ENCODE measurements at places on chromosomes 7 and 10.

- no peak for DNase-seq
Measured at GRCh38 chr7:132666071-132666773, 90.0 kb upstream of the PLXNA4 start.

DNA sequence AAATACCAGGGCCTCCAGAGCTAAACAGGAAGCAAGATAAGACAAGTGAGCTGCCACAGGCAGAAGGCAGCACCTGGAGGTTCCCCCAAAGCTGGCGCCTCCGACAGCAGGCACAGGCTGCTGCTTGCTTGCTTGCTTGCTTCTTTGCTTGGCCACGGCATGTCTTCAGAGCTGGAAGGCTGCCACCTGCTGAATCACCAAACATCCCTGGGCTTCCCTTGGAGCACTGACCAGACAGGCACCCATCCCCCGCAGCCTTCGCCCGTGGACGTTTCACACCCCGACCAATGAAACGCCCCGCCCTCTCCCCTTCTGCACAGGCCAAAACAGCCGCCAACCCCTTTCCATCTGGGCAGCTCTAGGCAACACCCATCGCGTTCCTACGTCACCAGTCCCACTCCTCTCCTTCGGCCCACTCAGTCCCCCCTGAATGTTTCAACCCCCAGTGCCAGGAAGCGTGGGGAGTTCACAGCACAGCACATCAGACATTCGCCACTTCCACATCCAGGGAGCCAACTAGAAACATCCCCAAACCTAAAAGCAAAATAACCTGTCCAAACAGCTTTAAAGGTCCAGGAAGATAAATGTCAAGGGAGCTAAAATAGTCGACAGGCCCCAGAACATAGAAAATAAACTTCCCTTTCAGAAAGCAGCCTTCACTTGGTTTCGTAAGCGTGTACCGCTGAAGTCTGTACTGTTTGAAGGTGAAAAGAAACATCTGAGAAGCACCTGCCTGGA is 1.6 kb downstream of the SGMS1 start:
- DNase-seq: peak; percentile 80

- DNase-seq: no peak
Measured at GRCh38 chr7:95220328-95220727, 104.0 kb downstream of the PON1 start.

DNA sequence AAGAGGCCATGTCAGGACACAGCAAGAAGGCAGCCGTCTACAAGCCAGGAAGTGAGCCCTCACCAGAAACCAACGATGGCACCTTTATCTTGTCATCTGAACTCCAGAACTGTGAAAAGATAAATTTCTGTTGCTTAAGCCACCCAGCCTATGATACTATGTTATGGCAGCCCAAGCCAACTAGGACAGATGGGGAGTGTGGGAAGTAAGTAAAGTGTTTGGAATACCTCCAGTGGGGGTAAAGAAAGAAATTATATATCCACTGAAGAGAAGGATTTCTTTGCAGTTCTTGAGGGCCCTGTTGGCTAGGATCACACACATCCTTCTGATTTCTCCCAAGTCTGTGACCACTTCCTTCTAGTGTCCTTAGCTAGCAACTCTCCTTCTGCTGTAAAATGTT is 384.4 kb downstream of the TNS3 start:
- no peak for DNase-seq

DNA sequence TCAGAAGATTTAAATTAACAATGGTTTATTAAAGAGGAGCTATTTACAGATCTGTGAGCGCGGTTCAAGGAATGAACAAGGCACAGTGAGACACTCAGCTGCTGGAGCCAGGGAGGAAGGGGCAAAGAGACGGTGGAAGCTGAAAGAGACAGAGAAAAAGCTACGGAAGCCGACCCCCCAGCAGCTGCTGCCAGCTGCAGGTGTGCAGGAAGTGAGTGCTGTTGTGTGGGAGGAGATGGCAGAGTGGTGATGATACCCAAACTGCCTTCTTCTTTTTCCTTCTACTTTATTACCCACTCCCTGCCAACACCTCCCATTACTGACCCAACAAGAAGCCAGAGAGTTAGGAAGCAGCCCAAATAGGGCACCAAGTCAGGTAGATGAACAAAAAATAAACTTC is 41.9 kb upstream of the MBL2 start:
- no peak for DNase-seq

DNA sequence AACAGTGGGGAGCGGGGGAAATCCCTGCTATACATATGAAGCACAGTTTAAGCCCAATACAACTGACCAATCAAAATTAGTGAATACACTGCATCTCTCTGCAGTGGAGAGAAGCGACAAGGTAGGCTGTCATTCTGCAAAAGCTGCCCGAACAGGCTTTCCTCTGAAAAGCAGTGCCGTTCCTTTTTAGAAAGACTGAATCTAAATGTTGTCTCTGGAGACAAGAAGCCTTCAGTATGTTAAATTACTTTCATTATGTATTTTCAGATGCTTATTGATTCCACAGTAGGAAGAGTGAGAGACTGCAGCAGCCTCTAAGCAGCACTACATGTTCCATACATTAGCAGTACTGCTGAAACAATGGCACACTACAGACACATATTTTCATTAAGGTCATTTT is at the start of gene GPR22:
Gene GPR22, plus strand, starts transcription at position 129 of the 400 bp plus-strand sequence. CDS start 4,004 bp downstream, outside the sequence.
- DNase-seq: no peak
